Ascending aorta (tissue), 2 donors: ENCODE measurements at places on chromosomes 7 and 10.
A peak's percentile ranks its signal among the peaks of the same experiment; 100 is the strongest.

DNA sequence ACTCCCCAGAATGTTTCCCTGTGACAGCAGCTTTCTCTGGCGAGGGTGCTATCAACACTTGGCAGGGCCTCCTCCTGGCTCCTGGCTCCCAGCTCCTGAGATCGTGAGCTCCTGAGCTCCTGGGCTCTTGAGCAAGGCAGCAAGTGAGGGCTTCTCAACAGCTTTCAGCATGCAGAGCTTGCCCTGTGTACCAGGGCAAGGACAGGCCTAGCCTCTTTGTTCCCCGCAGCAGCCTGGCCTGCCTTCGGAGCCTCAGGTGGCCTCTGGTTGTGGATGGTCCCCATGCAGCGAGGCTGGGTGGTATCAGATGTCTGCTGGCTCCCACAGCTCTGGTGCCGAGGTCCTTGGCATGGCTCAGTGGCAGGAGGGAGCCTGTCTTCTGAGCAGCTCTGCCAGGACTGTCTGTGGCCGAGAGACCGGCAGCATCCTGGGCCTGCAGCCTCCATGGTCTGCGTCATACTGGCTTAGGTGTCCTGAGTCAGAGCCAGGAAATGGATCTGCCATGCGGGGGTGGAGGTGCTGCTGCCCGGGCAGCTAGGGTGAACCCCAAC, 44.2 kb downstream of the ZMIZ1 start:
- peak overlapping the region; percentile 3 for H3K4me3 ChIP-seq
- H3K27me3 ChIP-seq: no peaks in the 10 kb centered on the region
- peaks cover 28% of the 10 kb centered on the region for H3K4me1 ChIP-seq
- no peak for DNase-seq
- H3K27ac ChIP-seq: peak overlapping the region; percentile 68

- no peaks in the 10 kb centered on the region for H3K36me3 ChIP-seq
- no peaks in the 10 kb centered on the region for H3K4me1 ChIP-seq
- H3K27ac ChIP-seq: no peak overlapping the region
- no peak overlapping the region for H3K4me3 ChIP-seq
- no peak for DNase-seq
Observed at GRCh38 chr10:104867966-104868598, 227.0 kb downstream of the SORCS3 start.

DNA sequence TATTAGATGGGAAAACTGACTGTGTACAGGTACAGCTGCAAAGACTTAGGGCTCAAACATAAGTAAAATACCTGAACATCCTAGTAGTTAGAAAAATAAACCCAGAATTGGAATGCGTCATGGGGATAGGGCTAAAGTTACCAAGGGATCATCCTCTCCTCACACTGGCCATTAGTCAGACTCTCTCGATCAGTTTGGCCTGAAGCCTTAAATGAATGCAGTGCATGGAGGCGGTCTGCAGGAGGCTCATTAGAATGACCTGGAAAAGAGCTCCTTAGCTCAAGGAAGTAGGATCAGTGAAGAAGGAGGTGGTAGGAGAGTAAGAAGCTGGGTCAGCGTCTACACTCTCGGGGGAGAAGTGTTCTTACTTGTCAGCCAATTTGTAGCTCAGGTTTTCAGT, 35.3 kb downstream of the DENND2A start:
- H3K27ac ChIP-seq: no peak overlapping the region
- H3K27me3 ChIP-seq: no peaks in the 10 kb centered on the region
- no peaks in the 10 kb centered on the region for H3K36me3 ChIP-seq
- no peak overlapping the region for H3K4me3 ChIP-seq

DNA sequence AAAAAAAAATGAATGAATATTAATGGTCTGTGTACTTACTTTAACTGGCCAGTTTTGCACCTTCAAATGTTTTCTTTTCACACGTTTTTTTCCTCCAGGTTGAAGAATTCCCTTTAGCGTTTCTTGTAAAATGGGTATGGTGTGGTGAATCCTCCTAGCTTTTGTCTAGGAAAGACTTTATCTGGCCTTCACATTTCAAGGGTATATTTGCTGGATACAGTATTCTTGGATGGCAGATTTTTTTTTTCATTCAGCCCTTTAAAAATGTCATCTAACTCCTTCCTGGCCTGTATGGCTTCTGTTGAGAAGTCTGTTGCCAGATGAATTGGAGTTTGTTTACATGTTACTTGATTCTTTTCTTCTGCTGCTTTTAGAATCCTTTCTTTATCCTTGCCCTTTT, 10.1 kb downstream of the SLC25A40 start:
- H3K4me1 ChIP-seq: no peaks in the 10 kb centered on the region
- no peaks in the 10 kb centered on the region for H3K36me3 ChIP-seq
- no peak overlapping the region for H3K4me3 ChIP-seq

- peaks cover 5% of the 10 kb centered on the region for H3K36me3 ChIP-seq
- no peaks in the 10 kb centered on the region for H3K27me3 ChIP-seq
- no peaks in the 10 kb centered on the region for H3K4me1 ChIP-seq
- no peak overlapping the region for H3K4me3 ChIP-seq
- DNase-seq: no peak
- H3K27ac ChIP-seq: no peak overlapping the region
Observed at GRCh38 chr7:67344481-67345193, 348.0 kb downstream of the TYW1 start.

DNA sequence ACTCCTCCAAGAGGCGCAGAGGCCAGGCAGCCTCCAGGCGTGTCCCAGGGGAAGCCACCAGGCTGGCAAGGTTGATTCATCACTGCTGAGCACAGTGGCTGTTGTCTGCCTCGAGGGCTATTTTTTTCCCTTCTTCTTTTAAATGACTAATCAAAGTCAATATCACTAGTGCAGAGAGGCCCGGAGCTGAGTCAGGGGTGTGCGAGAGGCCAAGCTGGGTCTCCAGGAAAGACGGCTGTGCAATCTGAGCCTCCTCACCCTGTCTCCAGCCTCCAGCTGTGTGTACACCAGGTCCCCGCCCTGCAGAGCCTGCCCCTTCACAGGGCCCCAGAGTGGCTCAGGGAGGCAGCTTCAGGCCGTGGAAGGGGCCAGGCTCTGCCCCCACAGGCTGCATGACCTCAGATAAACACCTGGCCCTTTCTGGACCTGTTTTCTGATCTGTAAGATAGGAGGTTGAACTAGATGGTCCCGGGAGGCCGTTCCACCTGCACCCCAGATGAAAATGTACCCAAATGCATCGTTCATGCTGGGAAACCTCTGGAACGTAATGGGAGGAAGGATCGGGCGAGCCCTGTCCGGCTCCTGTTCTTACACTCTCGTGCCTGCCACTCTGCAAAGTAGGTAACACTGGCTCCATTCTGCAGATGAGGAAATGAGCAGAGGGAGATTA, 3.7 kb downstream of the STX1A start:
- H3K4me3 ChIP-seq: no peak overlapping the region
- H3K36me3 ChIP-seq: no peaks in the 10 kb centered on the region
- no peak overlapping the region for H3K27ac ChIP-seq
- no peaks in the 10 kb centered on the region for H3K27me3 ChIP-seq
- no peak for DNase-seq
